ENCODE measurements at places on chromosomes 7 and 10.

- no peak for DNase-seq
Observed at GRCh38 chr7:136953386-136953785, 84.9 kb downstream of the CHRM2 start.

GRCh38 chr10:132392811-132393694 lies 3.9 kb upstream of the PWWP2B start:
- no peak for DNase-seq

- DNase-seq, result no peak
Observed at GRCh38 chr7:82423446-82423845, 20.1 kb downstream of the CACNA2D1 start.

DNA sequence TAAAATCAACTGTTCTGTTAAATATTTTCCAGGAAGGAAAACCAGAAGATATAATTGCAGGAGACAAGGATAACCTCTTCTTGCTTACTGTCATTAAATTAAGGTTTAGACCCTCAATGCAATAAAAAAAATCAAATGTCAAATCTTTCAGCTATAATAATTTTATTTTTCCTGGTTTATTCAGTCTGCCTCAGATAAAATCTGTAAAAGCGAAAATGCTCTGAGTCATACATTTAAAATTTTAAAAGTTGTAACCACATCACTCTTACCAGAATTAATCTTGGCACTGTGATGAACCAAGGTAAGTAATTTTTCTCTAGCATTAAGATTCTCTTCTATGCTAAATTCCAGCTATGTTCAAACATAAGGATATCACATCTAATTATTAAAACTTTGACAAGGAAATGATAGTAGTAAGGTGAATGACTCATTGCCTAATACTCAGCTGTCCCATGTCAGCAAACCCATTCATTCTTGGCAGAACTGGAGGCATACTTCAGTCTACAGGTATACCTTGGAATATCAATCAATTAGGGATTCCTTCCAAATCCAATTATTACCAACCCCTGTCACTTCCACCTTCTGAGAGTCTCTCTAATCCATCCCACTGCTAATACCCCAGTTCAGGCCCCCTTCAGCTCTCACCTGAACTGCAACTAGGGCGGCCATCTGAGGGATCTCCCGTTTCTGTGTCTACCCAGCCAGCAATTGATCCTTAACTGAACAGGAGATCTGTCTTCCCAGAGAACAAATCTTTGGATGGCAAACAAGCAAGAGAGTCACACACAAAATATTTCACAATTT lies 434.1 kb downstream of the GRM8 start:
- DNase-seq, result no peak

- no peak for DNase-seq
Observed at GRCh38 chr10:114025611-114026130, 18.0 kb upstream of the ADRB1 start.

DNA sequence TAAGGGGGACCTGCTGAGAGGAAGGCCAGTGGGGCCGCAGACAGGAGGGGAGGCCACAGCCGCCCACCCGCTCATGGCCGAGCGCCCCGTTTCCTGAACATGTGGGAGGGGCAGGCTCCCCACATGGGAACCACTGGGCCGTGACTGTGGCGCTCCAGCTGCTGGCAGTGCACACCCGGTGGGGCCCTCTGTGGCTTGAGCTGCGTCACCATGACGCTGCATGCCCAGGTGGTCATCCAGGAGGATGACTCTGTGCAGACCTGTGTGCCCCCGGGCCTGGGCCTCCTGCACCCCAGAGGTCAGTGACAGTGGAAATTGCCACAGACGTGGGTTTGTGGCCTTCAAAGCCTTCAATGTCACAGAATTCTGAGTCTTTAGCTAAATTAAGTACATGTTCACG lies 85.1 kb downstream of the MGMT start:
- no peak for DNase-seq

DNA sequence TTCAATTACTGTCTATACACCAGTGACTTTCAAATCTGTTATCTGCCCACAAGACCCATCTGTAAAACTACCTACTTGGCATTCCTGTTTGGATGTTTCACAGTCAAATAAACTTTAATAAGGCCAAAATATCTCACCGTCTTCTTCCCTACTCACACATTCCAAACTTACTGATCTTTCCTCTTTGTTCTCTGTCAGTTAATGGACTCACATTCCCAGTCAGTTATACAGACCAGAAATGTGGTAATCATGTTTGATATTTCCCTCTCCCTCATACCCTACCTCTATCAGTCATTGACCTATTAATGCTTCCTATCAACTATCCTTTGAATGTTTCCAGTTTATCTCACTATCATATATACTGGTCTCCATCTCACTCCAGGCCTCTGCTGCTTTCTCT lies 28.5 kb upstream of the HDAC9 start:
- no peak for DNase-seq

DNA sequence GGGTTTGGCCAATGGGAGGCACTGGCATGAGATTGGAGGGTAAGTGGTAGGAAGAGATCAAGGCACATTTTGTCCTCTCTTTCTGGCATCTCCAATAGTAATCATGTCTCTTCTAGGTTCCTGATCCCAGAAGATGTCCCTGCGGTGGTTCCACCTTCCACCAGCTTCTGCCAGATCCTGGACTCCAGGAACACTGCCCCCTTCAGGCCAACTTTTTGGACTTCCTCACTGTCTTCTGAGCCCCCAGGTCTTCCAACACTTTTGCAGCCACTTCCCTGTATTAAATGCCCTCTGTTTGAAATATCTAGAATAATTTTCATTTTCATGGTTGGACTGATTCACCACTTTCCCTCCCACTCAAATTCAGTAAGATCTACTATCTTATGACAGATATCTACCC lies 60.9 kb downstream of the BAMBI start:
- no peak for DNase-seq

- no peak for DNase-seq
Observed at GRCh38 chr7:133936074-133936473, 191.1 kb upstream of the LRGUK start.

GRCh38 chr10:86071758-86072157 lies 294.8 kb downstream of the GRID1 start:
- no peak for DNase-seq

GRCh38 chr7:157662981-157663716 lies 326.3 kb downstream of the DNAJB6 start:
- DNase-seq, result no peak

DNA sequence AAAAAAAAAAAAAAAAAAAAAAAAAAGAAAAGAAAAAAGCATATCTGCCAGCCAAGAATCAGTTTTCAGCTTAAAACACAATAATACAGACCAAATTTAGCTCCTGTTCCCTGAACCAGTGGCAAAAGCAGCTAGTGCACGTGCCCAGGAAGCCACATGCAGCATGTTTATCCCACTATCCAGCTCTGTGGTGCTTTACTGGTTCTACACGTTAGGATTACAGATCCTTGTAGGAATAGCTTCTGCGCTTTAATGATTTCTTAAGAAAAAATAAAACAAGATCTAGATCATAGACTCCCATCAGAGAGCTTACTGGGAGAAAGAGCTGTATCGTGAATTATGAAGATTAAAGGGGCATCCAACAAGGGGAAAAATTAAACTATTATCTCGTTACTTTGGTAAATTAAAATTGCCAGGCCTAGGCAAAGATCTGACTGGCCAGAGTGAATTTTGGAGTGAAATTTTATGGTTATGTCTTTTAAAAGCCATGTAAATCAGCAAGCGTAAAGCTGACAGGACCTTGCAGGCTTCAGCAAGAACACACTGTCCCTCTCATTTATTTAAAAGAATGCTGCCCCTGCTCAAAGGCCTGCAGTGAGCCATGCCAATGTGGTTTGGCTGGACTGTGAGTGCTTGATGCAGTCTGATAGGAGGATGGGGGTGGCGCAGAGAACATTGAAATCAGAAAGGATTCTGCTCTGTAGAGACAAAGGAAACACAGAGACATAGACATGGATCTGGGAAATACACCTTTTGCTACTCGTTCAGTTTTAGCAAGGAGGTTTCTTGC lies 177.3 kb upstream of the PHYHIPL start:
- no peak for DNase-seq

GRCh38 chr10:73838827-73839226 lies 27.4 kb upstream of the NDST2 start:
- no peak for DNase-seq

DNA sequence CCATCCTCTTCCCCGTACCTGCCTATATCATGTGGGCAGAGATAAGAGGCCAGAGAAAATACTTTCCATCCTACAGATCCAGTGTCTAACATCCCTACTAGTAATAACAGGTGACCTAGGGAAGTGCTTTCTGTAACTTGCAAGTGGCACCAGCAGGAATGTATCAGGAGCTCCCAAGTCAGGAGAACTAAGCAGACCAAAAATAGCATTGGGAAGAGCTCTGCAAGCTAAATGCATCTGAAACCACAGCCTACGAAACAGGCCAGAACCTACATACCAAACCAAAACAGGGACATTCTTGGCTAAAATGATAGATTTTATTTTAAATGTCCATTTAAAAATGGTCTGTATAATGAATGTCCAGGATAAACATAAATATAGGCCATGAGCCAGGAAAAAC lies 680.8 kb downstream of the PHTF2 start:
- DNase-seq, result no peak

- no peak for DNase-seq
Observed at GRCh38 chr7:2063563-2064260, 169.0 kb downstream of the MAD1L1 start.

- DNase-seq, result no peak
Observed at GRCh38 chr10:59281861-59282260, 80.5 kb downstream of the FAM13C start.

DNA sequence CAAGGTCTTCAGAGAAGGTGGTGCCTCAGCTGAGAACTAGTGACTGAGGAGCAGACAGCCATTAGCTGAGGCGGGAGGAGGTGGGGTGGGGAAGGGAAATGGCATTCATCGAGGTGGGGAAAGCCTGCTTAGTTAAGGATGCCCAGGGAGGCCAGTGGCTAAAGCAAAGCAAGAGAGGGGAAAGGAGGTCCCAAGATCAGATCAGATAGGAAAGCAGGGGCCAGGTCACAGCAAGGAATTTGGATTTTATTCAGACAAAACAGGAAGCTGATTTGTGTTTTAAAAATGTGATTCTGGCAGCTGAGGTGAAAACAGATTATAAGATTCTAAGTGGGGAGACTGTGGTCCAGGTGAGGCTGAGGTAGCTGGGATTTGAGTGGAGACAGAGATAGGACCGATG lies 45.8 kb downstream of the CNNM1 start:
- no peak for DNase-seq

DNA sequence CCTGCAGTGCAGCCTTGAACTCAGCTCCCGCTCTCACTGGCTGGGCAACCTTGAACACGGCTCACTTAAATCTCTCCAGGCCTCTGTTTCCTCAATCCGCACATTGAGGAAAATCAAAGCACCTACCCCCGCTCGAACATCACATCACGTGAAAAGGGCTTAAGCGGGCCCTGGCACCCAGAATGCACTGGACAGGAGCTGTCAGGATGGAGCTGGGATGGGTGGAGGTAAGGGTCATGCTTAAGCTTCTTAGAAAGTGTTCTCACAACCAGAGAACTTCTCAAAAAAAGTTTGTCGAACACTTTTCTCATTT lies 55.7 kb upstream of the MGMT start:
- DNase-seq, result no peak

DNA sequence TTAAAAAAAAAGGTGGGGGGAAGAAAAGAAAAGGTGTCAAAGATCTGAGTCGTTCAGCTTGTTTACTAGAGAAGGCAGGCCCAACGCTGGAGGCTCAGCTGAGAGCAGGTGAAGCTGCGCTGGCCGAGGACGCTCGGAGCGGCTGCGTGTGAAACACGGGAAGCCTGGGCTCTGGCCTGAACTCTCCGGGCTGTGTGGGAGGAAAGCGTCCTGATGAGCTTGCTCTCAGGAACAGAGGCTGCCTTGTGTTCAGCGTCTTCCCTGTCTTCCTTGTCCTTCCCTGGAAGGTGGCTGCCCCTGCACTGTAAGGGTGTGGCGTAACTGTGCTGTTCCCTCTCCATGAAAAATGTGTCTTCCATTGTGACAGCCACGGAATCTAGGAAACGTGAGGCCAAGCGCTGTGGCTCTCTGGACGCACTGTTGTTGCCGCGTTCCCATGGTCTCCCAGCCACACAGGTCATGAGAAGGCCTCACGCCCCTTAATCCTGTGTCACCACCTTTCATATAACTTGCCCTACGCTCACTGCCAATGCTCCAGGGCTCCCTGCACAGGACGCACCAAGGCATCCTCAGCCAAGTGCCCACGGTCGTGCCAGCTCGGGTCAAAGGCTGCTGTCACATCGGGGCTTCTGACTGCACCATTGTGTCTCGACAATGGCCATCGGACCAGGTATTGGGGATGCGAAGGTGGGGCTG lies 15.8 kb downstream of the IL15RA start:
- no peak for DNase-seq

- DNase-seq, result no peak
Observed at GRCh38 chr10:92790440-92790839, 57.9 kb upstream of the EXOC6 start.

- no peak for DNase-seq
Observed at GRCh38 chr10:100377830-100378229, 30.8 kb downstream of the SCD start.

- DNase-seq, result peak; percentile 63
Observed at GRCh38 chr7:29563590-29564495, at the start of gene PRR15. TSS of gene PRR15 (plus strand) at chr7:29563835. CDS start at chr7:29566330, 2,495 bp downstream.

GRCh38 chr10:24435374-24435773 lies 226.4 kb downstream of the KIAA1217 start:
- DNase-seq, result no peak

DNA sequence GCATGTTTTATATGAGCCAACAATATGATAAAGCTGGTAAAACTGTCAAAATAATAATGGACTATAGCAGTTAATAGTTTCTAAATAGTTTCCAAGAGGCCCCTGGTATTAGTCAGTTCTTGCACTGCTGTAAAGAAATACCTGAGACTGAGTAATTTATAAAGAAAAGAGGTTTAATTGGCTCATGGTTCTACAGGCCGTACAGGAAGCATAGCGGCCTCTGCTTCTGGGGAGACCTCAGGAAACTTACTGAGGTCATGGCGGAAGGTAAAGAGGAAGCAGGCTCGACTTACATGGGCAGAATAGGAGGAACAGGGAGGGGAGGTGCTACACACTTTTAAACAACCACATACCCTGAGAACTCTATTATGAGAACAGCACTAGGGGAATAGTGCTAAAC lies 104.6 kb downstream of the PPP1R9A start:
- no peak for DNase-seq

DNA sequence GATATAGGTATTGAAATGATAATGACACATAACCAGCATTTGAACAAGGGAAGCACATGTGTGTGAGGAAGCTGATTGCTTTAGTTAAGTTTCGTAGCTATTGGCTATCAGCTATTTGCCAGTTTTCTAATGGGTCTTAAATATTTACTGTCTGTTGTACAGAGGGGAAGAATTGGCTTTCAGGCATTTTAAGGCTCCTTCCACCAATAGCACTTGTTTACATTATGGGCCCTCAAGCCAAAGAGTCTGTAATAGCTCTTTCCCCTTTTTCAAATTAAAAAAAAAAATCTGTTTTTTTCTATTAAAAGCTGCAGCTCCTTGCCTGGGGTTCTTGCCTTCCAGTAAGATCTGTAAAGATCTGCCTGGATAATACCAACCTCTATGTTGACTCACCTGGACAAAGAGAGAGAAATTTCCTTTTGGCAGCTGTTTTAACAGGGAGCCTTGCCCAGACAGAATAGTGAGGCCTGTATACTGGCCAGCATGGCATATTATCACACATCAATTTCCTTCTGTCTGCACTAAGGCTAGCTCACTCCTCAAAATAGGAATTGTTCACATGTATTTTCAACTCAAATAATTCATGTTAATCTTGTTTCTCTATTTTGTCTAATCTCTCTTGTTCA lies 104.7 kb upstream of the LRGUK start:
- no peak for DNase-seq

- peak; percentile 49 for DNase-seq
Observed at GRCh38 chr7:43619213-43620012, 36.5 kb downstream of the STK17A start.

GRCh38 chr7:104106108-104106905 lies 101.5 kb downstream of the ORC5 start:
- DNase-seq, result peak; percentile 4

GRCh38 chr7:151871904-151872303 lies 5.0 kb downstream of the PRKAG2 start:
- DNase-seq, result no peak
